Cardiac fibroblast (primary cell): ENCODE measurements at places on chromosomes 2 and 18.

GRCh38 chr2:212995920-212996319 is 155.5 kb downstream of the IKZF2 start:
- DNase-seq = peak; percentile 35

DNA sequence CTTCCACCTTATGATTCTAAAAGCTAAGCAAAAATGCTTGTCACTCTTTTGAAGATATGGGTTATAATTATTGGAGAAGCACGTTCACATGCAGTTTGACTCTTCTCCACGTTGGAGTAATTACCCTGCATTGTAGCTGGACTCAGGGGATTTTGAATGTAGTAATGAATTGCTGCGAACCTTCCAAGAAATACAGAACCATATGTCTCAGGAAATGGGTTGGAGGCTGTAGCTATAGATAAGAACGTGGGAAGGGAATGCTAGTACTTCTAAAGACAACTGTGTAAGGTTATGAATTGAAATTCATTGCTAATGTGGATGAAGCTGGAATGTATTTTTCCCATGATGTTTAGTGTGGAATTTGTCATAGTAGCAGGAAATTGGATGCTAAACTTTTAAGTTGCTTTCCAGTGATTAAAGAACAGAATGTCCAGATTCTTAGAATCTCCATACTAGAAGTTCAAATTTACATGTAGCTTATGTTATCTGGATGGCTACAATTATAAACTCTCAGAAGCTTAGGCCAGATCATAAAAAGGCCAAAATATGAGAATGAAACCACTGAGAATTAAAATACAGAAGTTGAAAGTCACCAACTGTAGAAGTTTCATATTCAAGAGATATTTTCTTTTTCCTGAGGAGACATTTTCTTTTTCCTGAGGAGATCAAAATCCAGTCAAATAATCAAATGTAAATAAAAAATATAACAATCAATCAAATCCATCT is 27.3 kb upstream of the SPOPL start:
- DNase-seq = peak; percentile 53

GRCh38 chr2:240911641-240912265 is 5.6 kb downstream of the CROCC2 start:
- DNase-seq = peak; percentile 66

DNA sequence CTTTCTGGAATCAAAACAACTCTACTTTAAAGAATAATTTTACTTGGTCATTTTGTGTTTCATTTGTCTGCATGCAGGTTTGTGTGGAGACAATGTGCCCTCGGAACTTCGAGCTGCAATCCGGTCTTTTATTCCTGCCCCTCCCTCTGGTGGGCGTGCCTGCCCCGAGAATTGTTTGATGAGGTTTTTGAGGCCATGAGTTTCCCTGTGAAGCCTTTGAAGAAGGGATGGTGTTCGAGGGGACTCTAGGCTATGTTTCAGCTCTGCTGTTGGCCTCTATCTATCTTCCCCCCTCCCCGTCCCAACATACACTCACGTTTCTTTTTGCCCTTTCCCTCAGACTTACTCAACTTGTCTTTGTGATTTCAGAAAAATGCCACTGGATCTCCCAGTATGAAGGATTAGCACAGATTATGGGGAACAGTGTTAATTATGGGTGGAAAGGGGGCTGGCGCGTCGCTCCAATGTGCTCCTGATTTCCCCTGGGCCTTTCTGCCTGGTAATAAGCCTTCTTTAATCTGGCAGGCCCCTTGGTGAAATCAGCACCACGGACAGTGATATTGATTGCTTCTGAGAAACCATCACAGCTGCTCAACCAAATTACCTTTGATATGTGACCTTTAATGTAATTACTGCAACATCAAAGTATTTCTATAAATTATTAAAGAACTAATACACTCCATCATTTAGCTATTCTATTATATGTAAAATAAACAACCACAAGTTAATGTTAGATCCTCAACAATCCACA is 82.2 kb downstream of the CELF4 start:
- peak; percentile 9 for DNase-seq

DNA sequence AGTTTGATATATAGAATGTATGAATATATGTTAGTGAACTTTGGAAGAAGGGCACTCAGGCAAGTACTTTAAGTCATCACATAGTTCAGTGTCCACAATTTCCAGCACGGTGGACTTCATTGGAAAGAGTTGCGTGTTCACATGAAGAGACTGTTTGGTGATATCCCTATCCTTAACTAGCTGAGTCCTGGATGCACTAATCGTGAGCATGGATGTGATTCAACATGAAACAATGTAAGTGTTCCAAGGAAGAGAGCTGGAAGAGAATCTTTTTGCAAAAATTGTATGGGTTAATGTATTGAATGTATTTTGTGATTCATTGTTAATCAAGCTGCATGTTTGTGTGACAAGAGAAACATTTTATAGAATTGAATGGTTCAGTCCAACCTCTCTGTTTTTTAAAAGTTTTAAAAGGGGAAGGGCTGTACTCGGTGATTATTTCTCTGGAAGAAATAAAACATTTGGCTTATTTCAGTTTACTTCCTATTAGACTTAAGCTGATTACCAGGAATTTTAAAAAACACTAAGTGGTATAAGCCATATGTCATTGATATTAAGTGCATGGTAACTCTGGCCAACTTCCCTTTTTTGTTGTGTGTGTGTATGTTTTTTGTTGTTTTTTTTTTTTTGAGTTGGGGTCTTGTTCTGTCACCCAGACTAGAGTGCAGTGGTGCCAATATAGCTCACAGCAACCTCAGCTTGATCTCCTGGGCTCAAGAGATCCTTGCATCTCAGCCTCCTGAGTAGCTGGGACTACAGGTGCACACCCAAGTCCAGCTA is 8.6 kb downstream of the XRCC5 start:
- no peak for DNase-seq
